ENCODE measurements at places on chromosomes 7 and 10.

- no peak for DNase-seq
Measured at GRCh38 chr7:89312551-89312950, 517.0 kb upstream of the TEX47 start.

DNA sequence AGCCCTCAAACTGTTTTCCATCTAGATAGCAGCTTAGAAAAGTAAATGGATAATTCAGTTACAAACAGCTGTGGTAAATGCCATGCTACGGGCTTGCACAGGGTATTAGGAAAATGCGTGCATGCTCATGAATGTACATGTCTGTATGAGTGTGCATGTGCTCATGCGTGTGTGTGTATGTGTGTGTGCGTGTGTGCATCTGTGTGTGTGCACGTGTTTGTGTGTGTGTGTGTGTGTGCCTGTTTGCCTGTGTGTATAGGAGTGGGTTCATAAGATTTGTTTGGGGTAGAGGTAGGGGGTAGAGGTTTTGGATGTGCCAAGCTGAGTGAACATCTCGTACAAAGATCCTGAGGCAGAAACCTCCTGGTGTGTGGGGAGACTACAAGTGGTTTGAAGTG is 52.9 kb downstream of the AOAH start:
- DNase-seq: no peak

DNA sequence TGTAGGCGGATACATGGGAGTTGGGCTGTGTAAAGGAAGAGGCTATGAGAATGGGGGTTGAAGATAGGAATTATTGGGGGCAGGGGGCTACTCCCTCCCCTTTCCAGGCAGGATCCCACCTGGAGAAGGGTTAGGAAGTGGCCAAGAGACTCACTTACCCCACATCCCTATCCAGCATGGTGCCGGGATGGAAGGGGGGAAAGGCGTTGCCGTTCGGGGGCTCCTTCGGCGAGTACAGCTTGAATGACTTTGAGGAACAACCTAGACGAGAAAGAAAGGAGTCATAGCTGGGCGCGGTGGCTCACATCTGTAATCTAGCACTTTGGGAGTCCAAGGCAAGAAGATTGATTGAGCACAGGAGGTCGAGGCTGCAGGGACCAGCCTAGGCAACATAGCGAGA is 8.9 kb downstream of the LDB1 start:
- DNase-seq: no peak

DNA sequence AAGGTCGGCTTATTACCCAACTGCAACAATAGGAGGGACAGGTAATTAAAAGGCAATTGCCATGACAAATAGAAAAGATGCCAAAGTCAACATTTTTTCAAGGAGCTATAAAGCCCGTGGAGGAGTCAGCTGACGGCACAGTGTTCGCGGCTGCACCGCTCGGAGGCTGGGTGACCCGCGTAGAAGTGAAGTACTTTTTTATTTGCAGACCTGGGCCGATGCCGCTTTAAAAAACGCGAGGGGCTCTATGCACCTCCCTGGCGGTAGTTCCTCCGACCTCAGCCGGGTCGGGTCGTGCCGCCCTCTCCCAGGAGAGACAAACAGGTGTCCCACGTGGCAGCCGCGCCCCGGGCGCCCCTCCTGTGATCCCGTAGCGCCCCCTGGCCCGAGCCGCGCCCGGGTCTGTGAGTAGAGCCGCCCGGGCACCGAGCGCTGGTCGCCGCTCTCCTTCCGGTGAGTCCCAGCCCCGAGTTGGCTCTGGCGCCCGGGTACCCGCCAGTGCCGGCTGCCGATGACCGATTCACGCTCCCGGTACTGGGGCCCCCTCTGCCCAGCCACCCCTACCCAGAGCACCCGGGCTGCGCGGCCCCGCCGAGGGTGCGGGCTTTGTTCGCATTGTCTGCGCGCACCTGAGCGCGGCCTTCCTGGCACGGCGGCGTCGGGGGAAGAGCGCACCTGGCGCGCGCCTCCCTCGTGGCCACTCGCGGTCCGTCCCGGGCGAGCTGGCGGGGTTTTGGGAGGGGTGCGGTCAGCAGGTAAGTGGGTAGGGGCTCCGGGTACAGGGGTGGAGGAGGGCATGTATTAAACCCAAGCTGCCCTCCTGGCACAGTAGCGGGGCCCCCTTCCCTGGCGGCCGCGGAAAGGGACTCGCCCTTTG is at the start of gene VWA2:
VWA2 (plus strand) TSS at position 138 of the 877 bp plus-strand sequence. CDS start 9,460 bp downstream, outside the sequence.
- peak; percentile 63 for DNase-seq

DNA sequence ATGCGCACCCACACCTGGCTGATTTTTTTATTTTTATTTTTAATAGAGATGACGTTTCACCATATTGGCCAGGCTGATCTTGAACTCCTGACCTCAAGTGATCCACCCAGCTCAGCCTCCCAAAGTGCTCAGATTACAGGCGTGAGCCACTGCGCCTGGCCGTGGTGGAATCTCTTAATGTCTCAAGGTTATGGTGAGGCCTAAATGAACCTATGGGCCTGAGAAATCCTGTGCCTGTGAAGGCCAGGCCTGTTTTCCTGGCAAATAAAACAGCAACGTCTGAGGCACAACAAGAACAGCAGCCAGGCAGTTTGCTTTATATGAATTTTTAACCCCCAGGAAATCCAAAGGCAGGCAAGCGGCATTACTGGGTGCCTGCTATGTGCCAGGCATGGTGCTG is 297.5 kb upstream of the ZMIZ1 start:
- no peak for DNase-seq

GRCh38 chr10:95214793-95215192 is 20.8 kb downstream of the ACSM6 start:
- DNase-seq: peak; percentile 9

GRCh38 chr7:77439572-77439971 is 23.4 kb upstream of the GSAP start:
- DNase-seq: peak; percentile 39

GRCh38 chr7:127390817-127391590 is 1.5 kb downstream of the ZNF800 start:
- DNase-seq: no peak

DNA sequence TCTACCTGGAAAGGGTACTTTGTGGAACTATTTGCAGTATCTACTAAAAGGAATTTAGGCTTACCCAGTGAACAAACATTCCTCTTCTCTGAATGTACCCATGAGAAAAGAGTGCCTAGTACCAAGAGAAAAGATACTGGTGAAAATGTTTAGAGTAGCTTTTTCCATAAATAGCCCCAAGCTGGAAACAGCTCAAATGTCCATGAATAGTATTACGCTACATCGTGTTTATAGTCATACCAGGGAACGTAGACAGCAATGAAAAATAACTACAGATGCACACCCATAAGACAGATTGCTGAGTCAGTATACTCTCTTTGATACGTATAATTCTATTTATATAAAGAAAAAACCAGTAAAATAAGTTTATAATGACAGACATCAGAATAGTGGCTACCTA is 285.9 kb downstream of the KLF6 start:
- DNase-seq: no peak

DNA sequence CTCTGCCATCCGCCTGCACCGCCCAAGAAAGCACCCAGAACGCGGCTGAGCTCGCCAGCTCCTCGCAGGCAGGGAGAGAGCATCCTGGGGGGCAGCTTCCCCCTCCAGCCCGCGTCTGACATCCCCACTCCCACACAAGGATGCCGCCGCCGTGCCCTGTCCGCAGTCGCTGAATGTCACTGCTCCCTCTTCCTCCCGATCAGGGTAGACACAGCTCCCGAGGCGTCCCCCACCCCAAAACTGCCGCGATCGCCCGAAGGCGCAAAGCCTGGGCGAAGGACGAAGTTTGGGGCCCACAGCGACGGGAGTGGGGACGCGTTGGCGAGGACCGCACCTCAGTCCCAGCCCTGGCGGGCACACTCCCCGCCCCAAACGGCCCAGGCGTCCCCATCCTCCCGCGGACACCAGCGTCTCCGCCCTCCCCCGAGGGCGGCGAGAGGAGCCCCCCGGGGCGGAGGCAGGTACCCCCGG is 1.5 kb upstream of the KAT6B start:
- no peak for DNase-seq

DNA sequence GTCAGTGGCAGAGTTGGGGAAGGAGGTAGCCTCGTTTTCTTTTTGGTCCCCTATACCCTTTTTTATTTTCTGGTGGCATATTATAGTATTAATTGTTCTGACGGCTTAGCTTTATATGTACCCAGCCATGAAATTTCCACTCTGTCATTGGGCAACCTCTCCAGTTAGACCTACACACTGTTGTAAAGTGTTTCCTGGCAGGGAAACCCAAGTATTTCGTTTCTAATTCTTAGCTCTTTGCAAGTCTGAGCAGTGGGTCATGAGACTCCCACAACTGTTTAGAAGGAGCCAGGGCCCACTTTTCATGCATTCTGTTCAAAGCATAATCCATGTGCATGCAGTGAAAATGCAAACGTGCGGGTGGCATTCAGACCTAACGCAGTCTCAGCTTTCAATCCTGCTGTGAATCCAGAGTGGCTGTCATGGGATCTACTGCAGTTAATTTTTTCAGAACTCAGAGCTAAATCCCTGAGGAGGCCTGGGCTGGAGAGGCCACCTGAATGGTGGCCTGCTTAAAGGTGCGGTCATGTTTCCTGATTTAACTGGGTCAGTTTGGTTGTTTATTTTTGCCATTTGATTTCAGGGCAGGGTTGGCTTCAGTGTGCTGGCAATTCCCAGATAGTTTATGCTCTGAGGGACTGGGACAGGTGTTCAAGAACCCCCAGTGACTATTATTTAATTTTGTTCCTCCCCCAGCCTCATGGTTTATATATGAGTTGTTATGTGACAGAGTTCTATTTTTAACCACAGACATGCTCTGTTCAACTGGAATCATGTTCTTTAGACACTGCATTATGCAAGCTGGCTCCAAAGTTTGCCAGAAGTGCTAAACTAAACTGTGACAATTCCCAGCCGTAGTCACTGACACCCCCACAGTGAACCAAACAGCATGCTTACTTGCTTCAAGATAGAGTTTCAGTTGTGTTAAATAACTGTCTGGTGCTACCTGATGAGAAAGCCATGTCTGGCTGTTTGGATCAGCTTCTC is 27.4 kb upstream of the SYPL1 start:
- DNase-seq: peak; percentile 67

DNA sequence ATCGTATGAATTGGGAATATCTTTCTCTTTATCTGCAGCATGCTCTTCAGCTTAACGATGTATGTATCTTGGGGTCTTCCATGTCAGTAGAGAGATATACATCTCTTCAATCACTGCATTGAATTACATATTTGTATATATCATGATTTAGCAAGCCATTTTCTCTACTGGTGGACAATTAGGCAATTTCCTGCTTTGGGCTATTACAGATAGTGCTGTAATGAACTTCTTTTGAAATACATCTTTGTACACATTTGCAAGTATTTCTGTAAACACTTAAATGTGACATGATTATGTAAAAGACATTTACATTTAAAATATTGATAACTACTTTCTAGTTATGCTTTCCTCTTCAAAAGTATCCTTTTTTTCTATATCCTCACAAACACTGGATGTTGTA is 199.0 kb downstream of the PPP1R9A start:
- no peak for DNase-seq

DNA sequence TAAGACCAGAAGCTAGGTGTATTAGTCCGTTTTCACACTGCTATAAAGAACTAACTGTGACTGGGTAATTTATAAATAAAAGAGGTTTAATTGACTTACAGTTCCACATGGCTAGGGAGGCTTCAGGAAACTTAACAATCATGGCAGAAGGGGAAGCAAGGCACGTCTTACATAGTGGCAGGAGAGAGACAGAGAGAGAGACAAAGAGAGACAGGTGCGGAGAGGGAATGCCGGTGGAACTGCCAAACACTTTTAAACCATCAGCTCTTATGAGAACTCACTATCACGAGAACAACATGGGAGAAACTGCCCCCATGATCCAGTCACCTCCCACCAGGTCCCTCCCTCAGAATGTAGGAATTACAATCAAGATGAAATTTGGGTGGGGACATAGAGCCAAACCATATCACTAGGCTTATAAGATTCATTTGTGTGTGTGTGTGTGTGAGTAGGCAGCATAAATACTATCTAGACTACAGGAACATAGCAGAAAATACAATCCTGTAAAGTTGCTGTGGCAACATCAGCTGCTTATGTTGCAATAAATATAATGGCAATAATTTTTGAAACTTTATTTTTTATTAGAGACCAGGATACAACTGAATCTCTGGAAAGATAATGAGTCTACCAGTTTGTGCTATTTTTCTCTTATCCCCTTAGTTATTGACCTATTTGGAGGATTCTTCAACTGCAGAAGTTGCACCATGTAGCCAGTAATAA is 77.1 kb downstream of the NRF1 start:
- no peak for DNase-seq

DNA sequence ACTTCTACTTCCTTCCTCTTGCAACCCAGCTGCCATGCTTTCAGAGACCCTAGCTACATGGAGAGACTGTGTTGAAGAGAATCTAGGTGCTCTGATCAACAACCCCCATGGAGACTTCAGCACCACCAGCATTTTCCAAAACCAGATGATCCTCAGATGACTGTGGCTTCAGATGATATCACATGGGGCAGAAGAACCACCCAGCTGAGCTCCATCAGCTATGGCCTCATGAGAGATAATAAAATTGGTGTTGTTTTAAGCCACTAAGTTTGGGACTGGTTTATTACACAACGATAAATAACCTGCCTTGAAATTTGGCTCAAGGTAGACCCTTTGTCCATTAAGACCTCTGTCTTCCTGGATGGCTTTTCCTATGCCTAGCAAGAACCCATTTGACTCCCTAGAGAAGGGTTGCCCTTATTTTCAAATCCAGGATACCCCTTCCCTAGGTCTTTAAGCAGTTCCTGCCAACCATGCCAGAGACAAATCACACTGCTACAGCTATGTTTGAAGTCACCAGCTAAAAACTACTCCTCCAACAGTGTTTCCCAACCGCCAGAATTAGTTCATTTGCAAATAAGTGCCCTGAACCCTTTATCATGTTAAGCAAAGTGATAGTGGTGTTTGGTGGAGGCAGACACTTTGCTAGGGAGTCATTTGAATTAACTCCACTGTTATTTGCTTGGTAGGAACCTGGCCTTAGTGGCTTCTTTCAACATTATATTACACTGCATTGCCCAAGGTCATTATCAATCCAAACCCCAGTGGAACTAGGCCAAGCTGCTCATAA is 136.9 kb upstream of the PALS2 start:
- DNase-seq: no peak

GRCh38 chr10:46525177-46525823 is 31.2 kb downstream of the GPRIN2 start:
- DNase-seq: no peak

DNA sequence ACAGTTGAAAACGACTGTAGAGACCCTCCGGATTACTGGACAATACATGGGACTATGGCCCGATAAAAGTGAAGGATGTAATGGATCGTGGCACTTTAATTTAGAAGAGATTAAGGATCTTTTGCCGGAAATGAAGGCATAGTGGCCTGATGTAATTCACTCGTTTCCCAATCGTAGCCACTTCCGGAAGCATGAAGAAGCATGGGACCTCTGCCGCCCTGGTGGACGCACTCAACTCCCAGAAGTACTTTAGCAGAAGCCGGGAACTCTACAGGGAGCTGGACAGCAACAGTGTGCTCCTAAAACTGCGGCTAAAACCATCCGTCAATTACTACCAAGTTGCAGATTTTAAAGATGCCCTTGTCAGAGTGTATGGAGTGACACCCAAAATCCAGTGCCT is 59.6 kb upstream of the NUPR2 start:
- no peak for DNase-seq

GRCh38 chr7:116525298-116525912 is 569 bp downstream of the CAV1 start:
- peak; percentile 26 for DNase-seq
